ENCODE measurements at places on chromosomes 1 and 21. TPM values are rescaled to one million over a fixed set of nuclear protein-coding genes. Genes with fewer than 3 reads are reported as not detected.

CELA2B gene
- not detected for total RNA-seq

CD48 gene
- not detected for total RNA-seq

DNA sequence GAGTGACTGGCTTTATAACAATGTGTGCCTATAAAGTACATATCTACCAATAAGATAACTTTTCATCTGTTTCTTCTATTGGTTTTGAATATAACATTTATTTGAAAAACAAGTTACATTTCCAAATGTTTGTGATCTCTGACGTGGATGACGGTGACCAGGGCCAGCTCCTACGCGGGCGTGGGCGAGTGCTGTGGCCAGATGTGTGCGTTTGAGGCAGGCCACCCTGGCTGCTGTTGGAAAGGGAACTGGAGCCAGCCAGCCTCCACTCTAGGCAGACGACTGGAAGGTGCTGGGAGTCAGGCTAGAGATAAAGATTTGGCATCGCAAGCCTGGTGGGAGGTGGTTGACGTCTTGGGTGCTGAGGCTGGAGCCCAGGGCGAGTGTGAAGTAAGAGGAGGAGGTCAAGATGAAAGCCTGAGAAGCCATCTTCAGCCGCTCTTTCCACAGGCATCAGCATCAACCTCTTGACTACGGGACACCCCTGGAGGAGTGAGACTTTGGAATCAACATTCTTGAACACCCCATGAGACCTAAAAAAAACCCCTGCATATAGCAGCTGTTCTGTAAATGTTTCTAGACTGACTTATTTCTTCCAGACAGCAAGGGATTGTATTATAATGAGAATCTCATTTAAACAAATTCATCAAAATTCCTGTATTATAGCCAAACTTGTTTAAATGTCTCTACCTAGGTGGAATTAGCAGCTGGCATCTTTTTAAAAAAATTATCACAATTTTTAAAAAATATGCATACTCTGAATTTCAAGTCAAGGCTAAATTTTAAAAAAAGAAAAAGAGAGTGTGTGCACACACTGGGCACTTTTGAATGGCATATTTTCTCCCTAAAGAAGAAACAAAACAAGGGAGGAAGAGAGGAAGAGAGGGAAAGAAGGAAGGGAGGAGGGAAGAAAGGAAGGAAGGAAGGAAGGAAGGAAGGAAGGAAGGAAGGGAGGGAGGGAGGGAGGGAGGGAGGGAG is 112.5 kb upstream of the SLC44A3 start:
- DNase-seq: no peak

DNA sequence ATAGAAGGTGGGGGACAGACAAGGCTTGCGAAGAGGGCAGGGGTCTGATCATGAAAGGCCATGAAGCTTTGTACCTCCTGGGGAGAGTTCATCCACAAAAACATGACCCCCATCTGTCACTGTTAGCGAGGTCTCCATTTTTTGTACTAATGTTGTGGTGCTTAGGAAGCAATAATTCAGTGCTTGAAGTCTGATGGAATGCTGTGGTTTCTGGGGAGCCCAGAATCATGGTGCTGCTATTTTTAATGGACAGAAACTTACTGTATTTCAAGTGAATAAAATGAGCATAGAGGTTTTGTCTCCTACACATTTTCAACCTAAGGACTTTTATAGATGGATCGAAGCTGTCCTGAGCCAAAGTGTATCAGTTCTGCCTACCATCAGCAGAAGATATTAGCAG is 28.2 kb upstream of the RGL1 start:
- no peak for DNase-seq

DNA sequence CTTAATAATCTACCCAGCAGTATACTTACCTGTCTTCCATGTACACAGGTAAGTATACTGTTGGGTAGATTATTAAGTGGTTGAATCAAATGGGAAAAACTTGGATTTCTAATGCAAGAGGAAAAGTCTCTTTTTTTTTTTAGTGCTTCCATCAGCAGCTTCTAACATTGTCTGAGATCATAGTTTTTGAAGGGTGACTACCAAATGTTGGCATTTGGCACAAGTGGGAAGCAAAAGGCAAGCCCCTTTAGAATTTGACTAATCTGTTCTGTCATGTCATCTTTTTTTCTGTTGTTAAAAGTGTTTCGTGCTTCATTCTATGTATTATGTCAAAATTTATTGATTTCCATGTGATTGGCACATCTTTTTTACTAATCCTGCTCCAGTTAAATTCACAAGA is 547 bp downstream of the FMO1 start:
- no peak for DNase-seq

GRCh38 chr1:168689726-168690602 is 39.0 kb downstream of the DPT start:
- DNase-seq: no peak
